C1 segment of cervical spinal cord (tissue), 14 donors: ENCODE measurements at places on chromosomes 1 and 21.

GRCh38 chr1:40607921-40608320 is 57.6 kb downstream of the RIMS3 start:
- DNase-seq, result no peak

DNA sequence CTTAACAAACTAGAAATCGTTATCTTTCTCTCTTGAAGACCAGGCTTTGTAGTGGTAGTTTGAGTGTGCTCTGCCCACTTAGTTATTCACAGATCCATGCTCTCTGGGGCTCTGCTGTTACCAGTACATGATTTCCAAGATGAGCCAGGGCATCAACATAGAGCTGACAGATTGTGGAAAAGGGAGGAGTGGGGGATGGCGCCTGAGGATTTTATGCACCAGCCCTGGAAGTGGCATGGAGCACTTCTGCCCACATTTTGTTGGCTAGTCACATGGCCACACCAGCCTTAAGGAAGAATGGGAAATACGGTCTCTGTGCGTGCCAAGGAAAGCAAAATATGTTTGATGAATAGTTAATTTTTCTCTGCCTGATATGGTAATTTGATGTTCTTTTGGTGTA is 18.2 kb downstream of the TSNAX start:
- DNase-seq, result no peak

DNA sequence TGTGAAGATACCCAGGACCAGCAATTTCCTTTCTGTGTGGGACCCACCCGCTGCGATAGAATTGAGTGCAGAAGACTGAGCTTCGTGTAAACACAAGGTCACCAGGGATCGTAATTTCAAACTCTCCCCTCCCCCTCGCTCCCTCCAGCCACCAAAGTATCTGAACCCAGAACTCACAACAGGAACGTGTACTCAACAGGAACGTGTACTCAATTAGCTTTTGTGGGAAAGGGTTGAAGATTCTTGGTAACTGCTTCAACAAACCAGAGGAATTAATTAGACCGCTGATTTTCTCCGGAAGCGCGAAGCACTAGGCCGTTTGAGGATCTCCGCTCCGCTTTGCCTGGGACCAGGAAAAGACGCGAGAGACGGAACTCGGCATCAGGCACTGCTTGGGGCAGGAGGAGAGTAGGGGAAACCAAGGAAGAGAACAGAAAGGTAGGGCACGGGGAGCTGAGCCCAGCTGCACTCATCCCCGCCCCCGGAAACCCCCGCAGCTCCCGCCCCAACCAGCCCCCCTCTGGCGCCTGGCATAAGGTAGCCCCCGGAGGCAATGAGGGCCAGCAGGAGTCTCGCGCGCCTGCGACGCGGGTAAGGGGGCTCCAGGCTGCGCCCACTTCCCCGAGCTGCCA is 453 bp downstream of the DRAM2 start:
- peak; percentile 42 for DNase-seq

DNA sequence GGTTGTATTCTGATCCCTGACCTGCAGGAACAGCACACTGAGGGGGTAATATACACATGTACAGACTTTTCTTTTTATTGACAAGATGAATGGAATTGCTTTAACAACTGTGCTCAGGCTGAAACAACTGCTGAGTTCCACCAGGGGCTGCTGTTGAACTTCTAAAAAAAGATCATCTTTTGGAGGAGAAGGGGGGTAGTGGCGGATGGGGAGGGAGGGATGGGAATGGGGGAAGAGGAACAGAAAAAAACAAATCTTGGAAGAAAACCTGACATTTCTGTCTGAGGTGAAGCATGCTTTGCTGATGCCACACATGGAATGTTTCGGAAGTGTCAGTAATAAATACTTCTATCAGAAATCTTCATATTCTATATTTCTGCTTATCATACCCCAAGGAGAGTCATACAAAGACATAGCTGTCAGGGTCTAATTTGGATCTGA is 75.0 kb downstream of the RWDD3 start:
- DNase-seq, result no peak

GRCh38 chr21:38878379-38879179 is 72.8 kb downstream of the ETS2 start:
- DNase-seq, result no peak

GRCh38 chr21:34730194-34730593 is 61.4 kb downstream of the CLIC6 start:
- DNase-seq, result no peak

DNA sequence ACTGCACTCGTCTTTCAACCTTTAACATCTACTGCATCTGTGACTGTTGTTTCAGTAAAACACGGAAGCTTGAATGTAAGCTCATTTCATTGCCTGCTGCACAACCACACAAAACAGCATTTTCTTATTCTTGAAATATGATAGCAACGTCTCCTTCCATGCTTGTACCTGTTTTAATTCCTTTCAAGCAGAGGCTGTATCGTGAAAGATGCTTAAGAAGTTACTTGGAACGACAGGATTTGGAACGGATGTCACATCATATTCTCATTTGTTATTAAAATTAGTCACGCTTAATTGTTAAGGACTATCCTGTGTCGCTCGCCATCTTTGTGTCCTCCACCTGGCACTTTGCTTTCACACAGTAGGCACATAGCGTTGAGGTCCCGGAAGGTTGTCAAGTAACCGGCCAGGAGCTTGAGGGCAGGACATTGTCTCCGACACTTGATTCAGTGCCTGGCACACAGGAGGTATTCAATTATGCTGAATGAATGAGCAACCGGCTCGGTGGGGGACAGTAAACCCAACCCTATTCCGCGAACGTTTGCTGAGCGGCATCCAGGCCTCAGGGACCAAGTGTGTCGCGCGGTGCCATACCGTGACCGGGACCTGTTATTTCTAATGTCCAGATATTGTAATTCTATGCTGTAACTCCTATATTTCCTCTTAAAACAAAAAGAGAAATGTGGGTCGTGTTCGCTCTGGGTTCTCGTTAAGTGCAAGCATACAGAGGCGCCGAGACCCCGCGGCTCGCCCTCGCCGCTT is 499 bp upstream of the SH3GLB1 start:
- DNase-seq, result no peak

DNA sequence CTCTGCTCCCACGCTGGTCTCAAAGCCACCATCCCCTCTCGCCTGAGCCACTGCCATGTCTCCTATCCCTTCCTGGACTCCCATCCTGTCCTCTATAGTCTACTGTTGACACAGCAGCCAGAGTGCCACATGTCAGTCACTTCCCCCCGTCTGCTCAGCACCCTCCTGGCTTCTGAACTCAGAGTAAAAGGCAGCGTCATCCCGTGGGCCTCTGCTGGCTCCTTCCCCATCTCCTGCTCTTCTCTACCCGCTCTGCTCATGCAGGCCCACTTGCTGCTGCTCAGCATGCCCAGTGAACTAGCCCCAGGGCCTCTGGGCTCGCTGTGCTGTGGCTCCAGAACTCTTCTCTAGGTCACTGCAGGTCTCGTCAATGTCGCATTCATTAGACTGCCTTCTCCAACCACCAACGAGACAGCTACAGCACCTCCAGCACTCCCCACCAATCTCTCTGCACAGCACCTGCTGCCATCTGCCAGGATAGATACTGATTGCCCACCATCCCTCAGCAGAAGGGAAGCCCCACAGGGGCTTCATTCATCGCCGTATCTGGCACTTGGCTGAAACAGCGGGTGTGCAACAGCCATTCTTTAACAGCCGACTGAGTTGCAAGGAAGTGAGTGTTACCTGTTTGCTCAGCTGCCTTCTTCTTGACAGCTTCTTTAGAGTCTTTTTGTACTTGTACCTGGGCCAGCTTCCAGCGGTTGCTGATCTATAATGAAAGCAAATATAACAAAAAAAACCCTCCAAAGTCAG is 11.8 kb upstream of the SRM start:
- DNase-seq, result no peak

DNA sequence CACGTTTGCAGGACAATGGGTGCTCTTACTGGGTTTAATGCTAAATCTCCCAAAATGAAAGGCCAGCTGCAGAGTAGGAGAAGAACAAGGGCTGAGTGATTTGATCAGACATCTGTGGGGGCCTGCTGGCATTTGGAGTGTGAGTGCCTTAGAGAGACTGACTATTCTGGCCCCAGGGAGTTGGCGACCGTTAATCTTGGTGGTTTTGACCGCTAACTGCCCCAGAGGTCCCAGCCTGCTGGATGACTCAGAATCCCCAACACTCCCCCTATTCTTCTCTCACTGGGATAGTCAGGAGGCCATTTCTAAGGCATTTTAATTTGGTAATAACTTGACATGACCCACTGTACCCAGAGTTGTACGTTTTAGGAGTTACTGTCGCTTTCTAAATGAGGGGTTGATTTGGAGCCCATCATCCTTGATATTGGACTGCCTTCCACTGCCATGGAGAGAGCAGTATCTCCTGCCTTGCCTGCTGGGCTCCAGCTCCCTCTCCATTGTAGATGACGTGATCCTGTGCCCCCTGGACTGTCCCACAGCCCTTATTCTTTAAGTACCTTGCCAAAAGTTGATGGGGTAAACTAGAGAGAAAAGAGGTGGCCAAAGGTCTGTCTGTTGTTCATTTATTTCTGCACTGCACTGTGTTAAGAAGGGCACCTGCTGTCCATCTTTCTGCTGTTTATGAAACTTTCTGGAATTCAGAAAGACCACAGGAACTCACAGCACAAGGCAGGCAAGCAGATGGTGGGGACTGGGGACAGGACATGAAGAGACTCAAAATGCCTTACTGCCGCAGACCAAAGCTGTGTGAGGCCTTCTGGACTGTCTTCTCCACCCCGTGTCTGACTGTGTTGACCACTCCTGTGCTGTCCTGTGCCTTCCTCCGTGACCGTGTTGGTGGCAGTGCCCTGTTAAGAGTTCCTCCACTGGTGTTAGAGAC is 98.2 kb upstream of the ARTN start:
- no peak for DNase-seq

- no peak for DNase-seq
Observed at GRCh38 chr1:164562061-164562460, 3.1 kb downstream of the PBX1 start.

- no peak for DNase-seq
Observed at GRCh38 chr1:182189535-182190066, 128.1 kb upstream of the ZNF648 start.

- no peak for DNase-seq
Observed at GRCh38 chr1:41467673-41468072, 16.8 kb downstream of the EDN2 start.

DNA sequence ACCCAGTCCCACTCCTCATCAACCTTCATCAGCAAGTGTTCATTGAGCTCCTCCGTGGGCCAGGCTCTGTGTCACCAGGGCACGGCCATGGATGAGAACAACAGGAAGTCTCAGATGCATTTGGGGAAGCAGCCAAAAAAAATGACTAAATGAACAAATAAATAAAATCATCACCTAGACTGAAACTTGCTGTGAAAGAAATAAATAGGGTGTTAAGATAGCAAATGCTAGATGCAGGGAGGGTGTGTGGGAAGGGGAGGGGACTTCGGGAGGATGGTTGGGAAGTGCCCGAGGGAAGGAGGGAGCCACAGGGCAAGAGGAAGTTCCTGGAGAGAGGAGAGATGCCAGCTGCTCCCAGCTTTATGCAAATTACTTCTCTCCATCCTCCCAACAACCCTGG is 696.7 kb downstream of the PTPRU start:
- DNase-seq, result no peak

DNA sequence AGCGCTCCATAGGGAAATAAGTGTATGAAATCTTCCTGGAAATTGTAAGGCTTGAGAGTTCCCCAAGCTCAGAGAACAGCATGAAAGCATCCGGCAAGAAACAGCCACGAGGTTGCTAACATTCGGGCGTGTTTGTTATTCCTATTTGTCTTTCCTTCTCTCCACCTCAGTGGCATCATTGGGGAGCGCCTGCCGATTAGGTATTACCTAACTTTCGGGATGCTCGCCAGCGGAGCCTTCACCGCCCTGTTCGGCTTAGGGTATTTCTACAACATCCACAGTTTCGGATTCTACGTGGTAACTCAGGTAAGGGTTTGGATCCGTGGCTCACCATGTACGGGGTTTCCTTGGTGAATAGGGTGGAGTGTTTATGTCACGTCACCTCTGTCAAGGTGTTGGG is 25.7 kb downstream of the SLC37A1 start:
- DNase-seq, result no peak

GRCh38 chr21:31961704-31962103 is 88.9 kb downstream of the HUNK start:
- DNase-seq, result no peak

DNA sequence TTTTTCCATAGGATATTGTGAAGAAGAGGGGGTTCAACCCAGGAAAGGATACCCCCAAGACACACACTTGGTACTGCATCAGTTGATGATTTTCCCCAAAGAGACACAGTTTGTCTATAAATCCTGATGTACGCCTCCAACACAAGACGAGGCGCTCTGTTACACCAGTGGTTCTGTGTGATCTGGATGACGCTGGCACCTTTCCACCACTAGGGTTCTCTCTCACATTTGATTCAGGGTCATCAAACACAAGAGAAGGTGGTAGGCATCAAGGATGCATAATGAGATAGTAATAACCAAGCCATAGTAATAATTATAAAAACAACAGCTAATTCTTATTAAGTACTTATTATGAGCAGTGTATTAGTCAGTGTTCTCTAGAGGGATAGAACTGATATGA is 508.8 kb upstream of the ZP4 start:
- no peak for DNase-seq

GRCh38 chr1:18089488-18089887 is 18.1 kb upstream of the IGSF21 start:
- DNase-seq, result no peak

DNA sequence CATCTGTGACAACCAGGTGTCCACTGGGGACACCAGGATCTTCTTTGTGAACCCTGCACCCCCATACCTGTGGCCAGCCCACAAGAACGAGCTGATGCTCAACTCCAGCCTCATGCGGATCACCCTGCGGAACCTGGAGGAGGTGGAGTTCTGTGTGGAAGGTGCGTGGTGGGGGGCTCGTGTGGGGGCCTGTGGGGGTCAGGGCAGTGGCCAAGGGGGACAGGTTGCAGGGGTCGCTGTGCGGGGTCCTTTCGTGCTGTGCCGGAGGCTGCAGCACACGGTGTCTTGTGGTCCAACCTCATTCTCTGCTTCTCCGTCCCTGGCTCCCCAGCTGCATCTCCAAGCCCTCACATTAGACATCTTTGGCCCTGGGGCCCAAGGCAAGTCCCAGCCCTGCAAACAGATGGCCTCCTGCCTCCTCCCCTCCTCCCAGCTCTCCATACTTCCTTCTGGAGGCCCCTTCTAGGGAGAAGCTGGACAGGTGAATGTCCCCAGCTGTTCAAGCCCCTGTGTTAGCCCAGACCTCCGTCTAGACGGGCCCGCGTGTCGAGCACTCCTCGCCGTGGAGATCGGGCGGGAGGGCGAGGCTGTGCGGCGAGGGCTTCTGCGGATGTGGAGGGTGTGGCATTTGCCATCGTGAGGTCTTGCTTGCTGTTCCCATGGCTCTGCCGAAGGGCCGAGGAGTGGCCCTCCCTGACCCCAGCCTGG is 2.5 kb downstream of the AGRN start:
- no peak for DNase-seq

- no peak for DNase-seq
Observed at GRCh38 chr1:108016451-108016920, 51.5 kb upstream of the VAV3 start.

- no peak for DNase-seq
Observed at GRCh38 chr1:66506991-66507390, 27.0 kb upstream of the SGIP1 start.

- DNase-seq, result no peak
Observed at GRCh38 chr1:153531638-153532037, 4.2 kb downstream of the S100A6 start.

GRCh38 chr1:160884579-160884978 is 401 bp downstream of the ITLN1 start:
- no peak for DNase-seq
